ENCODE measurements at places on chromosomes 5 and 9.

GRCh38 chr5:137730336-137730735 lies 5.6 kb downstream of the KLHL3 start:
- DNase-seq: no peak

DNA sequence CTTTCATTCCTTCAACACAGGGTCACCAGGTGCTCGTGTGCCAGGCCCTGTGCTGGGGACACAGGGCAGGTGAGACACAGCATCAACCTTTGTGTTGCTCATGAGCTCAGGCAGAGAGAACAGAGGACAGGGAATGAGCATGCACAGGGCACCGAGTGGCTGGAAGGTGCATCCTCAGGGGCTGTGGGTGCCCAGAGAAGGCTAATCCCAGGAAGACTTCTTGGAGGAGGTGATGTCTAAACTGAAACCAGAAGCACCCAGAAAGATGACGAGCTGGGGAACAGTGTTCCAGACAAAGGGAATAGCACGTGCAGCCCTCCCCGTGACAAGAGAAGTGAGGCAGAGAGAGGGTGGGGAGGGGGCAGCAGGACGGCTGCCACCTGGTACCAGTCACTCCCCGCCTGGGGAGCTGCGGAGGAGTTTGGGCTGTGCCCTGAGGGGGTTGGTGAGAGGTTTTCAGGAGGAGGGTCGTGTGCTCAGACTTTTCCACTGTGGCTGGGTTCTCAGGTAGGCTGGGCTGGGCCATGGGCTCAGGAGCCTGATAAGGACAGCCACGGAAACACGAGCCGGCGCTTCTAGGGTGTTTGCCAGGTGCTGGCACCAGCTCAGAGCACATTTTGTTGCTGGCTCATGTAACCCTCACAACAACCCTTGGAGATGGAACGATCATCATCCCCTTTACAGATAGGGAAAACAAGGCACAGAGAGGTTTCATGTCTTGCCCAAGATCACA lies 46.0 kb downstream of the HMCN2 start:
- no peak for DNase-seq

- no peak for DNase-seq
Measured at GRCh38 chr5:14414656-14415023, 167.0 kb upstream of the OTULINL start.

DNA sequence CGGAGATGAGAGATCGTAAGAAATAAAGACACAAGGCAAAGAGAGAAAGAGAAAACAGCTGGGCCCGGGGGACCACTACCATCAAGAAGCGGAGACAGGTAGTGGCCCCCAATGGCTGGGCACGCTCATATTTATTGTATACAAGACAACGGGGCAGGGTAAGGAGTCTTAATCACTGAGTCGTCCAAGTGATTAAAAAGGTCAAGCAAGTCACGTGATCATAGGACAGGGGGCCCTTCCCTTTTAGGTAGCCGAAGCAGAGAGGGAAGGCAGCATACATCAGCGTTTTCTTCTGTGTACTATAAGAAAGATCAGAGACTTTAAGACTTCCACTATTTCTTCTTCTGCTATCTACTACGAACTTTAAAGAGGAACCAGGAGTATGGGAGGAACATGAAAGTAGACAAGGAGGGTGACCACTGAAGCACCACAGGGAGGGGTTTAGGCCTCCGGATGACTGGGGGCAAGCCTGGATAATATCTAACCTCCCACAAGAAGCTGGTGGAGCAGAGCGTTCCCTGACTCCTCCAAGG lies 24.6 kb upstream of the QSOX2 start:
- no peak for DNase-seq

- DNase-seq: peak; percentile 3
Measured at GRCh38 chr9:112380102-112380824, at the start of gene HSDL2. TSS of gene HSDL2 (plus strand) at chr9:112380108. CDS start at chr9:112380164, 56 bp downstream.

- DNase-seq: no peak
Measured at GRCh38 chr9:34430843-34431437, 27.4 kb downstream of the FAM219A start.

DNA sequence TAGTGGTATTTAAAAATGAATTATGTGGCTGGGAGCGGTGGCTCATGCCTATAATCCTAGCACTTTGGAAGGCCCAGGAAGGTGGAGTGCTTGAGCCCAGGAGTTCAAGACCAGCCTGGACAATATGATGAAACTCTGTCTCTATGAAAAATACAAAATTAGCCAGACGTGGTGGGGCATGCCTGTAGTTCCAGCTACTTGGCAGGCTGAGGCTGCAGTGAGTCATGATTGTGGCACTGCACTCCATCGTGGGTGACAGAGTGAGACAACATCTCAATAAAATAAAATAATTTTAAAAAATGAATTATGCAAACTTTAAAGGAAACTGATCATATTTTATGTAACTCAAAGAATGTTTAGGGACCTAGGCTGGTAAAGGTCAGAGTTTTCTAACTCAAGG lies 310.8 kb upstream of the DMRT1 start:
- no peak for DNase-seq

- no peak for DNase-seq
Measured at GRCh38 chr5:72503888-72504491, 3.2 kb downstream of the ZNF366 start.
